ENCODE measurements at places on chromosomes 4 and X.
A peak's percentile ranks its signal among the peaks of the same experiment; 100 is the strongest.

- DNase-seq: peak; percentile 52
Measured at GRCh38 chr4:98467627-98468072, 190.8 kb downstream of the TSPAN5 start.

- no peak for DNase-seq
Measured at GRCh38 chr4:125991398-125991797, 676.6 kb downstream of the FAT4 start.

GRCh38 chr4:20844311-20844710 lies 144.1 kb downstream of the PACRGL start:
- DNase-seq: no peak

- DNase-seq: no peak
Measured at GRCh38 chr4:65367306-65367705, 303.0 kb downstream of the EPHA5 start.

- no peak for DNase-seq
Measured at GRCh38 chrX:40622479-40623138, 619 bp upstream of the MPC1L start.

- no peak for DNase-seq
Measured at GRCh38 chr4:13461191-13461905, 22.8 kb downstream of the RAB28 start.

DNA sequence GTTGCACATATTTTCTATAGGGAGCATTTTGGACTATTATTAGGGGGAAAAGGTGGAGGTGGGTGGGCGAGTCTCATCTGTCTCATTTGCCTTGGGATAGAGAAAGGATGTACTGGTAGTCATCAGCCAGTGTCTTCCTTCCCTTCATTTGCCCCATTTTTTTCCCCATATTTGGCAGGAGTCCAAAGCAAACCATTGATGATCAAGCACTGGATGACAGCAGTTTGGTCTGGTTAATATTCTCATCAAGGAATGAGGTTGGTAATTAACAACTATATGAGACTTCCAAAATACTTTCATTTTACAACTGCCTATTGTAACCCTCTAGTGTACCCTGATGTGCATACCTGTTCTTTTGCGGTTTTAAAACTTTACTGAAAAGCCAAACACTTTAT lies 22.6 kb upstream of the IGFBP7 start:
- DNase-seq: no peak

- no peak for DNase-seq
Measured at GRCh38 chr4:114226968-114227760, 247.7 kb upstream of the ARSJ start.

GRCh38 chr4:79164907-79165610 lies 160.8 kb downstream of the NAA11 start:
- DNase-seq: no peak

Data from activated CD4-positive, alpha-beta T cell treated with anti-CD3 and anti-CD28 coated beads for 1 hour (primary cell).